ENCODE measurements at places on chromosomes 3 and 15. TPM values are rescaled to one million over a fixed set of nuclear protein-coding genes. Genes with fewer than 3 reads are reported as not detected.

CSTA gene
- total RNA-seq: 2,321 TPM

STRIT1 gene
- total RNA-seq: not detected

KY gene
- not detected for total RNA-seq

FOXB1 gene
- total RNA-seq: not detected

TRPM1 gene
- total RNA-seq: not detected

ANKUB1 gene
- total RNA-seq: not detected

DNA sequence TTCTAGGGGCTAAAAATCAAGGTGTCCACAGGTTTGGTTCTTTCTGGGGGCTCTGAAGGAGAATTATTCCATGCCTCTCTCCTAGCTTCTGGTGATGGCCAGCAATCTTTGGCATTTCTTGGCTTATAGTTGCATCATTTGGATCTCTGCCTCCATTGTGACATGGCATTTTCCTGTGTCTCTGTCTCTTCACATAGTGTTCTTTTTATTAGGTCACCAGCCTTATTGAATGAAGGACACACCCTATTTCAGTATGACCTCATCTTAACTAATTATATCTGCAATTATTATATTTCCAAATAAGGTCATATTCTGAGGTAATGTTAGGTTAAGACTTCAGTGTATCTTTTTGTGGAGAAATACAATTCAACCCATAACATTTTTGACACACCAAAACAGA, 3.2 kb upstream of the GBE1 start:
- ATAC-seq: no peak

DNA sequence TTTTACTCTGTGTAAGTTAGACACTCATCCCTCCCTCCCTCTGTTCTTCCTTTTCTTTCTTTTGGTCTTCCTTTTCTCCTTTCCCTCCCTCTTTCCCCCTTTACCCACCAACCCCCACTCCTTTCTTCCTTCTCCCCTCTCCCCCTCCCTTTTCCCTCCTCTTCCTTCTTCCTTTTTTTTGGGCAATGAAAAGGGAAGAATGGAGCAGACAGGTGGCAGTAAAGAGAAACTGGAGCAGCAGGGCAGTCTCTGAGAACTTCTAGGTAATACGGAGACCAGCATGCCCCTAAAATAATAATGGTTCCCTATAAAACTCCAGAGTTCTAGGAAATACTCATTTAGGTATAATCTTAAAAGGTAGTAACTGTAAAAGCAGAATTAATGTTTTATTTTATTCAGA, 11.4 kb upstream of the GPR171 start:
- ATAC-seq: no peak

- no peak for ATAC-seq
Observed at GRCh38 chr15:60454824-60455223, 24.1 kb downstream of the ICE2 start.

GRCh38 chr3:2446146-2446545, 347.5 kb downstream of the CNTN4 start:
- ATAC-seq: no peak

- ATAC-seq: no peak
Observed at GRCh38 chr15:35912196-35912595, 366.2 kb upstream of the DPH6 start.

- no peak for ATAC-seq
Observed at GRCh38 chr3:36689560-36689959, 74.8 kb downstream of the DCLK3 start.

DNA sequence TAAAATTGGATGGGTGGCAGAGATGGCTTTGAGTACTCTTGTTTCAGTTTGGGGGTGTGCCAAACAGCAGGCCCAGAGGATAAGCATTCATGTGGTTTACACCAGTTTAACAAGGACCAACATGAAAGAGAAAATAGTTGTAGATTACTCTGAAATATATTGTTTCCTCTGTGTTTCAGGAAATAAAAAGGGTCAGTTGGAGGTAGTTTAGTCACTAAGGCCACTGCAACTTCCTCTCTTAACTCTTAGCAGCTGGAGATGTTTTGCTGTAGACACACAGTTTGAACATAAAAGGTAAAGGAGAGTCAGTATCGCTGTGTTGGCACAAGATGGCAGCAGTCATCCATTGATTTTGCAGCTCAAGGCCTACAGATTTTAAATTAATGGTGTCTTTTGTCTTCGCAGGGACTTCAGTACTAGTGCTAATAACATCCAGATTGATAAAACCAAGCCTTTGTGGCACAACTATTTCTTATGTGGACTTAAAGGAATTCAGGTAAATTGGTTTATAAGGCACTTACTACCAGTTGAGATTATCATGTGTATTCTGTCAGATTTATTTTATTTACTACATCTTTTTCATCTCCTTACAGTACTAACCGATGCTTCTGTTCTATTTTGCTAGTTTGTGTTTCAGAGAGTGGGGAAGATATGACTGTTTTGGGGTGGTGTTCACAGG, 65.5 kb downstream of the GALK2 start:
- ATAC-seq: peak; percentile 75

- no peak for ATAC-seq
Observed at GRCh38 chr3:158731486-158731885, 771 bp downstream of the RARRES1 start.

DNA sequence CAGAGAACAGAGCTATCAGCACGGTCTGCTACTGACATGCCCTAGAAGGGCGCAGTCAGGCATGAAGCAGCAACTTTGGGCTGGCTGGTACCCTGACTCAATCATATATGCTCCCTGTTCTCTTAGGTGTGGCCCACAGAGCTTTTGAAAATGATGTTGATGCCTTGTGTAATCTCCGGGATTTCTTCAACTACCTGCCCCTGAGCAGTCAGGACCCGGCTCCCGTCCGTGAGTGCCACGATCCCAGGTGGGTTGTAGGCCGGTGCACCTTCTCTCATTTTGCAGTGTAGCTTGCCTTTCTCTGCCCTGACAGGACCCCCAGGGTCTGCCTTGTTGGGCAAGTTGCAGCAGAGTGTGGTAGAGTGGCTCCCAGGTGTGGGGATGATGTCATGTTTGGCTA, 47.7 kb downstream of the PCCB start:
- ATAC-seq: peak; percentile 25

DNA sequence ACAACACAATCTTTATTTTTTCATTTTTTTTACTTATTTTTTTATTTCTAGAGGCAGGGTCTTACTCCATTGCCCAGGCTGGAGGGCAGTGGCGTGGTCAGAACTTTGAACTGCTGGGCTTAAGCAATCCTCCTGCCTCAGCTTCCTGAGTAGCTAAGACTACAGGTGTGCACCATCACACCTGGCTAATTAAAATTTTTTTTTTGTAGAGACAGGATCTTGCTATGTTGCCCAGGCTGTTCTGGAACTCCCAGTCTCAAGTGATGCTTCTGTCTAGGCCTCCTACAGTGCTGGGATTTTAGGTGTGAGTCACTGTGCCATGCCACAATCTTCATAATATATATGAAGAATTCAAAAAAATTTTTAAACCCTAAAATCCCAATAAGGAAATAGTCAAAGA, 20.8 kb downstream of the HSPBAP1 start:
- no peak for ATAC-seq
